Right cardiac atrium (tissue), 5 donors: ENCODE measurements at places on chromosomes 7 and 10.

- no peak for DNase-seq
Observed at GRCh38 chr7:41708581-41709358, 5.9 kb upstream of the INHBA start.

GRCh38 chr7:108203537-108203936 is 73.4 kb upstream of the LAMB4 start:
- no peak for DNase-seq

DNA sequence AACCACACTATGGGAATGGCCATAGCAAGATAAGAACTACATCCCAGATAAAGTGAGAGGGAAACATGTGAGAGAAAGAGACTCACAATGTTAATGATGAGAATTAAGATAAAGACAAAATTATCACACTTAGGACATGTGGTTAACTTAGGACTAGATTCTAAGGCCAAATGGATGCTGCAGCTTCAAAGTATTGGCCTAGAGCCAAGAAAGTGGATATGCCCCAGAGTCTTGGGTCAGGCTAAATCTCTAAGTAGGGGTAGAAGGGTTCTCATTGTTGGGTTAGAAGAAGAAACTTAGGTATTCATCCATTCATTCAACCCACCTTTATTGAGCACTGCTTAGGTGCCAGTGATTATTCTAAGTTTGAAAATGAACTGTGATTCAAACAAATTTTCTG is 818.0 kb downstream of the PHTF2 start:
- DNase-seq: no peak

GRCh38 chr7:96648784-96649183 is 60.9 kb downstream of the SEM1 start:
- no peak for DNase-seq

GRCh38 chr10:123637326-123637880 is 28.8 kb upstream of the GPR26 start:
- DNase-seq: no peak

- no peak for DNase-seq
Observed at GRCh38 chr10:52956861-52957260, 184.3 kb upstream of the MBL2 start.

DNA sequence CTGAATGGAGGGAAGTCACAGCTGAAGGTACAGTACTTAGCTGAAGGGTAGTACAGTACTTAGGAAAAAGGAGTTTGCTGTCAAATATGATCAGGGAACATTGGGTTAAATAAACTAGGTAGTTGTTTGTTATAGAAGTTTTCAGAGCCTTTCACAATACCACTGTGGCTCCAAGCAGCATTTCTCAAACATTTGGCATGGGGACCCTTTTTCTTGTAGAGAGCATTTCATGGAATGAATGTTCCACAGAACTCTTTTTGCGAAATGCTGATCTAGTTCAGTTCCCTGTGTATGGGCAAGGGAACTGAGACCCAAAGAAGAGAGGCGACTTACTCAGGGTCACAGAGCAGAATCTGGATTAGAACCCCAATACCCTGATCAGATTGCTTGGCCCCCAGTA is 31.5 kb upstream of the DDX50 start:
- DNase-seq: no peak

DNA sequence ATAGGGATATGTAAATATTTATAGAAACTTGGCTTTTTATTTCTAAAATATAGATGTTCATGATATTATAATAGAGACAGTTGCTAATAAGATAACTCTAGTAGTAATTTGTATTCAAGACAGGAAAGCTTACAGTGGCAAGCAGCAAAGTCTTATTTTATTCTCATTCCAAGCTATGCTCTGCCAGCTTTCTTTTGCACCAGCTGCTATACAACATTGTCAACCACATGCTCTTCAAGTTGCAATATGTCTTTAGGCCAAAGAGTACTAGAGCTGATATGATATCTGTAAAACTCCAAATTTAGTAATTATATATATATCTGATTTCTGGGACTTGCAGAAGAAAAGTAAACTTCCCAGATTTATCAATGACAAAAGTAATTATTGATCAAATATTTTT is 350.1 kb downstream of the HGF start:
- no peak for DNase-seq

GRCh38 chr10:47380341-47381102 is 3.6 kb downstream of the ZNF488 start:
- no peak for DNase-seq

GRCh38 chr7:154863766-154864522 is 139.0 kb downstream of the PAXIP1 start:
- no peak for DNase-seq

GRCh38 chr7:27300421-27300820 is 57.8 kb downstream of the EVX1 start:
- DNase-seq: no peak

- DNase-seq: no peak
Observed at GRCh38 chr10:18738835-18739234, 79.6 kb downstream of the ARL5B start.

- no peak for DNase-seq
Observed at GRCh38 chr7:143934526-143935325, at the start of gene OR2F2. Gene OR2F2, plus strand, starts transcription at chr7:143935233. Its CDS starts 0 bp downstream, at chr7:143935233.

DNA sequence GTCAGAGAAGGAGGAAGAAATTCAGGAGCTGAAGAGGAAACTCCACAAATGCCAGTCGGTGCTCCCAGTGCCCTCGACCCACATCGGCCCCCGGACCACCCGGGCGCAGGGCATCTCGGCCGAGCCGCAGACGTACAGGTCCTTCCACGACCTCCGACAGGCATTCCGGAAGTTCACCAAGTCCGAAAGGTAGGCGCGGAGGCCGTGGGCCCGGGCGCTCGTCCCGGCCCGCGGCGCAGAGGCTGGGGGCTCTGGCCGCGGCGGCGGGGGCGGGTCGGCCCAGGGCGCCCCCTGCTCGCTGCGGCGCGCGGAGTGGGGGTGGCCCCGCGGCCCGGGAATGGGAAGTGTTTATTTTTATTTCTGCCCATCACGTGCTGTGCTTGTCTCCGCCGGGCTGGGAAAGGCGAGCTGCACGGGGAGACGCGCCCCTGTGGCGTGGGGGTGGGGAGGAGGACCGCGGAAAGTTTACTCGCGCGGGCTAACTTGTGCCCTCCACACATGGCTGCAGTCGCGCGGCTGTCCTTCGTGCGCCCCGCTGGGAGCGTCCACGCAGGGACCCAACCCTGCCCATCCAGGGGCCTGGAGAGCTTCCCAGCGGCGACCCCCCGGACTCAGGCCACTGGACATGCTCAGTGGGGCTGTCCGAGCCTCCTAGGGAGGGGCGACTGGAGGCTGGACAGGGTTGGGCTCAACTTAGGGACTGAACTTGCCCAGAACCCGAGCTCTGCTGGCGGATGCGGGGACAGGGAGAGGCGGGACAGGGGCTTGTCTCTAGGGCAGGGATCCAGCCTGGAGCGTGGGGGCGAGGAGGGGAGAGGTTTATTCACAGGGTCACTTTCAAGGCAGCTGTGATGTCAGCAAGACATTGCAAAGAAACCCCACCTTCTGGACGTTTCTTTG is 82.6 kb upstream of the PRKG1 start:
- peak; percentile 89 for DNase-seq

- DNase-seq: no peak
Observed at GRCh38 chr7:137684316-137684715, 162.5 kb downstream of the DGKI start.

- no peak for DNase-seq
Observed at GRCh38 chr7:110400411-110400810, 690.5 kb upstream of the LRRN3 start.

DNA sequence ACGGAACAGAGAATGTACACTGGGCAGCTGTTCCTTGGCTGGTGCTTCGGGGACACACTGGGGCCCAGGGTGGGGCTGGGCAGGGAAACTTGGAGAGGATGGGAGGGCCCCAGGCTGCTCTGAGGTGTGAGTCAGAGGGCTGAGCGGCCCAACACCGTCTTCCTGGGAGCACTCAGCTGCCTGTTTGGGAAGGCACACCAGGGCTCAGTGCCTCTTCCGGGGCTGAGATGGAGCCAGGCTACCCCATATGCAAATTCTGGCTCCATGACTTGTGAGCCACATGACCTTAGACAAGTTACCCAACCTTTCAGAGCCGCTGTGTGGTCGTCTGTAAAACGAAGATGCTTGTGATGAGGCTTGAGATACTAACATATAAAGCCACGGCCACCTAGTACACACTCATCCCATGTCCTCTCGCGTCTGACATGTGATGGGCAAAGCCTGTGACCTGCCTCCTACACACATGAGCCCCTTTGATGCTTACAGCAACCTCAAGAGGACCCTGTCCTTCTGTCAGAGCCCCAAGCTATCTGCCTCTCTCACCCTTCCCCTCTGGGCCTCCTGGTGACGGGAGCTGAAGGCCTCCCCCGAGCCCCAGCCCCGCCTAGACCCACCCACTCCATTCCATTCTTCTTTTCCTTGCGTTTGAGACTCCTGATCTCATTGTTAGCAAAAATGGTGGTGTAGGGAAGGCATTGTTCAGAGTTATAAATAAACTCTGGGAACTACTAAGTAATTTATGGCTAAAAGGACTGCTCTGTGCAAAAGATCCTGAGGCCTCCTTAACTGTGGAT is 26.1 kb downstream of the KLRG2 start:
- no peak for DNase-seq

- DNase-seq: peak; percentile 84
Observed at GRCh38 chr10:86535132-86535882, 13.7 kb upstream of the WAPL start.

- no peak for DNase-seq
Observed at GRCh38 chr10:131666091-131666490, 234.7 kb upstream of the PPP2R2D start.

DNA sequence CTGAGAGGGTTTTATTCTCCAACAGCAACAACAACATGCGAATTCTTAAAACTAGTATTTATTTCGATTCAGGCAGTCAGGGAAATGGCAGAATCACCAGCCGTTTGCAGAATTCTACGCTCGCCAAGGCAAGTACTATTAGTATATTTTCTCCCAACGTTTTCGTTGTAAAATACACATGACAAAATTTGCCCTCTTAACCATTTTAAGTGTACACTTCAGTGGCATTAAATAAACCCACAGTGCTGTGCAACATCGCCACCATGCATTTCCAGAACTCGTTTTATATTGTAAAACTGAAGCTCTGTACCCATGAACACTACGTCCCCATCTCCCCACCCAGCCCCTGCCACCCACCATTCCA is 10.8 kb downstream of the EN2 start:
- no peak for DNase-seq

DNA sequence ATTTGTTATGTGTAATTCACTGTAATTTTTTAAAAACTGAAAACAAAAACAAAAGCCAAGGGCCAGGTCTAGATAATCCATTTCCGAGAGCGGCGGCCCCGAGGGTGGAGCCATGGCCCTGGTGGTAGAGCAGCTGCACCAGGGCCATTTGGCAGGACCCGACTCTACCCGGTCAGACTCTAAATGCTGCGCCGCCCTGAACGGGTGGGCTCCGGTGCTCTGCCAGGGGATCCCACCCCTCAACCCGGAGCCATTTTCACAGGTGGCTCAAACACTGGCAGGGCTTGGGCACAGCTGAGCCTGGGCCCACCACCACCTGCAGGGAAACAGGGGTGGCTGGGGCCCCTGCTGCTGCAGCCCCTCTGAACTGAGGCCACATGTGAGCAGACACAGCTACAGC is 56.9 kb downstream of the DPYSL4 start:
- no peak for DNase-seq

- no peak for DNase-seq
Observed at GRCh38 chr7:95881597-95881996, 109.2 kb downstream of the DYNC1I1 start.

DNA sequence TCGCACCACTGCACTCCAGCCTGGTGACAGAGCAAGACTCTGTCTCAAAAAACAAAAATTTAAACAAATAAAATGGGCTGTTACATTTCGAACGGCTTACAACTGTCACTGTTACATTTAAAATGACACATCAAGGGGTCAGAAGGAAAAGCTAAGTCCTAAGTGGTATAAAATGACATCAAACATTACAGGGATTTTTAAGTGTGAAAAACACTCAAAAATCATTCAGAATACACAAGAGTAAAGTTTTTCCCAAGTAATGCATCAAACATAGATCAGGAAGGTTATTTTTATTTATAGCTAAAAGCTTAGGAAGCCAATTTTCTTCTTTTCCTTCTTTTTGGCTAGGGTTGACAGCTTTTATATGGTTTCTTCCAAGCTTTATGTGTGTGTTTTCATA is 39.0 kb downstream of the CCDC3 start:
- no peak for DNase-seq

GRCh38 chr10:131246775-131247174 is 64.7 kb downstream of the TCERG1L start:
- DNase-seq: no peak

DNA sequence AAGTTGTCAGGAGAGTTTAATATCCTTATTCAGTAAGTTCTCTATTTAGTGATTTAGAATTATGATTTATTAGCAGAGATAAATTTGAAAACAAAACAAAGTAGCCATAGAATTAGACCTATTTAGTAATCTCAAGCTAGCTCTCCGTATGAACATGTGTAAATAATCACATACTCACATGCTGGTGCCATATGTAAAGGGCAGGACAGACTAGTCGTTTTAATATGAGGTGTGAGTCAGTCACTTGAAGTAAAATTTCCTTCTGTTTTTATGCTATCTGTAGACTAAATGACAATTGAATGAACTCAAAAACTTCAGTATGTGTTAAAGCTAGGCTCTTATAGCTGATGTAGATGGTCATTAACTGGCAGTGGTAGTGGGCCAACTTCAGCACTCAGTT is 67.1 kb downstream of the WAC start:
- no peak for DNase-seq

- DNase-seq: no peak
Observed at GRCh38 chr10:34489973-34490745, 324.9 kb downstream of the PARD3 start.

- no peak for DNase-seq
Observed at GRCh38 chr10:132946311-132946710, 3.9 kb upstream of the CFAP46 start.

- DNase-seq: no peak
Observed at GRCh38 chr10:17528306-17528862, 74.0 kb upstream of the ST8SIA6 start.

DNA sequence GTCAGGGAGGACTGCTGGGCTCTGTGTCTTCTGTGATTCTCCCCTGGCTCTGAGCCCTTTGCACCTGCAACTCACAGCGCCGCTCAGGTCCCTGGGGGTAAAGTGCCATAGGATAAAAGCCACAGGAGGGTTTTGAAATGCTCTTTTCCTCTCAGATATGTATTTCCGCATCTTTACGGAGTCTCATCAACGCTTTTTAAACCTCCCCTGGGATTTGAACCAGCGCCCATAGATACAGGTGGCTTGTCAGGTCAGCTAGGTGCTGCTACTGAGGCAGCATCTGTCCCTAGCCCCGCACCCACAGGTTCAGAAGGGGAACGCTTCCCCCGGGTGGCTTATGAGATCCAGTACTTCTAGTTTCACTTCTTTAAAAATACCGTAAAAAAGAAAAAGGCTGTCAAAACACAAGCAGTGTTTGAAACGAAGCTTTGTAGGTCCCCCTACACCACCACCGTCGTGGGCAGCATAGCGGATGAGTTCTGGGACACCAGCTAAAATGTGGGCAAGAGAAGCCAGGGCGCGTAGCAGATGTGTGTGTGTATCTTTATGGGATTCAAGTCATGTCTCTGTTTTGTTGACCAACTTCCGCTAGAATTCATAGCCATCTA is 173.5 kb downstream of the CUX1 start:
- DNase-seq: no peak

DNA sequence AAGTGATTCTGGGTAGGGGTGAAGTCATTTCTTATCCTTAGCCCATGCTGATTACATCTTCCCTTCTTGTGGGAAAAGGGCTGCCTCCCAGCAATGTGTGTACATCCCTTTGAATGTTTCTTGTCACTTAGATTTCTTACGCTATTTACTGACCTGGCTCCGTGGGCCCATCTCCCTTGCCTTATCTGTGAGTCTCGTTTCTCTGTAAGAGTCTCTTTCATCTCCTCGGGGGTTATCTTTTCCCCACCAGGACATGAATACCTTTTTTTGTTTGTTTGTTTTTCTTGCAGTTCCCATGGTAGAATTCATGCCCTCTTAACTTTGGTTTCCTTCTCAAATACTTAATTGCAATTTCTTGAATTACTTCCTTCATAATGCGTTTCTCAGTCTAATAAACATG is 107.7 kb downstream of the BAMBI start:
- no peak for DNase-seq
